ENCODE measurements at places on chromosomes 4 and X.
A peak's percentile ranks its signal among the peaks of the same experiment; 100 is the strongest.

- DNase-seq = peak; percentile 13
Measured at GRCh38 chrX:4547213-4547836, 833.9 kb upstream of the PRKX start.

DNA sequence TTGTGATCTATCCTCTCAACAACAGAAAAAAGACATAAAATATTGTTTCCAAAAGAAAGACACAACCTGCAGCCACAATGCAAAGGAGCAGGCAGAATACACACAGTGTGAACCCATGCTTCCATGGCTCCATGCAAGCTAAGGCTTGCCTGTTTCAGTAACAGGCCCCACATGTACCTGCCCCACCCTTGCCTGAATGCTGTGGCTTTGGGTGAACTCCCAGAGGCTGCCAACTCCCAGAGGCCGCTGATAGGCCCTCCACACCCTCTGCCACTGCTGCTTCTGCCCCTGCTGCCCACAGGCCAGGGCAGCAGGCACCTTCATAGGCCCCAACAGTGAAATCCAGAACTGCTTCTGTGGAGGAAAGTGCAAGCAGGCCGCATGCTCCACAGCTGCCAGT lies 313.9 kb downstream of the CHIC1 start:
- DNase-seq = no peak

DNA sequence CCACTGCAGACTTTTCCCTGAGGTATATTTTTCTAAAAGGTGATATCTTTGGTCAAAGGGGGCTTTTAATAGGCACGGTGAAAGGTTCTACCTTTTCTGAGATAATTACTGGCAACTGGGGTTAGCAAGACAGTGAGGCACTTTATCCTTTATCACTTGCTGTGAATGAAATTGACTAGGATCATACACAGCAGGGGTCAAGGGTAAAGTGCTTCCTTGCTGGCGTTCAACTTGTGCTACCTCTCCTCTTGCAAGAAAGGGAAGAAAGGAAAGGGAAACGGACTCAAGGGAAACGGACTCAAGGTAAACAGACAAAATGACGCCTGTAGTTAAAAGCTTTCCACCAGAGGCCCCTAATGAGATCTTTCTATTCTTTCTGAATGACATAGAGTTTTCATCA lies 78.6 kb upstream of the RAPGEF2 start:
- DNase-seq = no peak

GRCh38 chrX:118360429-118361125 lies 14.7 kb downstream of the WDR44 start:
- DNase-seq = no peak

DNA sequence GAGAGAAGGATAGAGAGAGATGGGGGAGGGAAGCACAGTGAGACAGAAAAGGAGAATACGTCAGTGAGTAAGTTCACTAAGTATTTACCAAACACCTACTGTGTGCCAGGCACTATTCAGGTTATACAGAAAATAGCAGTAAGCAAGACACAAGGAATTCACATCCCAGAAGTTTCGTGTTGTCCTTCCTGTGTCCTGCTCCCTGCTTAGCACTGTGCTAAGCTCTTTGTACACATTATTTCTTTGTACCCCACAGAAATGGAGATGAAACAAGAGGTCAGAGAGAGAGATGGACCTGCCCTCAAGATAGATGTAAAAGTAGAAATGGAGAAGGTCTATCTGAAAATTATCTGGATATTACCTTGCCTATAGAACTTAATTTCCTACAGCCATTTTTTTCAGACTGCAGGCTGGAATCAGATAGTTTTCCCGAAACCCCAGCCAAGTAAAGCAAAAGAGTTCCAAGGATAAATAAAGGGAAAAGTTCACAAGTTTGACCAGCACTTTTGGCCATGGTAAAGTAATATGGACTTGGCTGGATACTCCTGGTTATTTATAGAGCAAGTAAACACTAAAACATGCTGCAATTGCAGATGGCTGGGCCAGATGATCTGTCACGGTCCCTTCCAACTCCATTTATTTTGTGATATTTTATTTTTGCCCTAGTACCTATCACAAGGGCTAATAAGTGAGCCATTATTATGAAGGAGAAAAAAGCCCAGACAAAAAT lies 353.7 kb upstream of the SLC7A11 start:
- DNase-seq = no peak

GRCh38 chr4:38620527-38621027 lies 43.4 kb upstream of the KLF3 start:
- no peak for DNase-seq

- no peak for DNase-seq
Measured at GRCh38 chr4:100060765-100061416, 110.8 kb upstream of the H2AZ1 start.

- DNase-seq = no peak
Measured at GRCh38 chr4:119238068-119238722, 25.7 kb downstream of the USP53 start.

- no peak for DNase-seq
Measured at GRCh38 chr4:73438582-73439215, 2.7 kb downstream of the AFP start.

DNA sequence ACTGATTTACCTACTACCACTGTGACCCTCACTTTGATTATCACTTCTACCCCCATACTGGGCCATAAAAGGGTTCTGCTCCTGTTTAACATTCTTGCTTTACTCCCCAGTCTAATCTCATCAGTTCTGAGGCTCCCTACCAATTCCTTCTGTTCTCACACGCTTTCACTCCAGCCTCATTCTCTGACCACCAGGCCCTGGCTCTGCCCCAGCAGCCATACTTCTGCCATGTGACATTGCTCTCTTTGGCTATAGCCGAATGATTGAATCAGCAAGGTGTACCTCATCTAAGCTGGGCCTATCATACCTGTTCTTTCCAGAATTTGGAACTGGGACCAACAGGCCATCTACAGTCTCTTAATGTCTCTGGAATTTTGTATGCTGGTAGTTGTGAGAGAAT lies 14.4 kb upstream of the ELF2 start:
- no peak for DNase-seq

DNA sequence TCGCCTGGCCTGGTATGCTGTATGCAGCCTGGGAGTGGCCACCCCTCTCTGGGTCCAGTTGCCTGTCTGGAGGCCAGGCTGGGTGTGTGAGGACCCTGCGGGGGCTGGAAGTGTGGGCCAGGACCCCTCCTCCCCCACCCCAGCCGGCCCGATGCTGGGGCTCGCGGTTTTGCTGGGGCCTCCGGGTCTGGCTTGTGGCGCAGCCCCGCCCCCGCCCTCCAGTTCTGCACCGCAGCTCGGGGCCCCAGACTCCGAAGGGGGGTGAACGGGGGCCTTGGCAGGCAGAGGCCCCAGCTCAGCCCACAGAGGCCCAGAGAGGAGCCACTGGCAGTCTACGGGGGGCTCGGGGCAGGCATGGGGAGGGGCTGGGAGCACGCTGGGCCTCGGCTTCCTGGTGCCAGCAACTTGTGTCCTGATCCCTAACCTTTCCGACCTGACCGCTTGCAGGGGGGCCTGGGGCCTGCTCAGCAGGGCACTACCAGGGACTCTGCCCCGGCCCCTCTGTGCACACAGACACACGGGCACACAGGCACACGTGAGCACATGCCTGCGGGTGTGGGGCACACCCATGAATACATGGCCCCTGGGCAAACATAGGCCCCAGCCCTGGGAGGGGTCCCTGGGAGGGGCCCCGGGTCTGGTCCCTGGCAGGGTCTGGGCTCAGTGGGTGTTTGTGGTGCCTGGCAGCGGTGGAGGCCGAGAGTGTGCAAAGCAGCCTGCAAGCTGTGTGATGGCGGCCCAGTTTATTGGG lies 21.4 kb upstream of the FGFR3 start:
- no peak for DNase-seq

DNA sequence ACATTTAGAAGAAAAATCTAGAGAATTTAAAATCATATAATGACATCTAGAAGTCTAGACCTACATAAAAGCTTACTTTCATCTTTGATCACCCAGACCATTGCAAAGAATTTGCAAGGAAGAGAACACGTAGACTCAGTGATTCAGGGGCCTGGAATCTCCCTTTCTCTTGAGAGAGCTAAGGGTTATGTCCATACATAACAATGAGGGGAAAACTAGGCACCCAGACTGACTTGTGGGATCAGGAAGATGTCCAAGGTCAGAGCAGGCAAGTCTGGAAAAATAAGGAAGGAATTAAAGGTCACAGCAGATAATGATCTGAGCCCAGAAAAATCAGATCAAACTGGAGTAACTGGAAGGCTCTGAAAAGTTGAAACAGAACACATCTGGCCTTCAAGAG lies 198.4 kb upstream of the SFRP2 start:
- DNase-seq = no peak

- DNase-seq = no peak
Measured at GRCh38 chr4:7051905-7052304, 8.7 kb downstream of the TADA2B start.

DNA sequence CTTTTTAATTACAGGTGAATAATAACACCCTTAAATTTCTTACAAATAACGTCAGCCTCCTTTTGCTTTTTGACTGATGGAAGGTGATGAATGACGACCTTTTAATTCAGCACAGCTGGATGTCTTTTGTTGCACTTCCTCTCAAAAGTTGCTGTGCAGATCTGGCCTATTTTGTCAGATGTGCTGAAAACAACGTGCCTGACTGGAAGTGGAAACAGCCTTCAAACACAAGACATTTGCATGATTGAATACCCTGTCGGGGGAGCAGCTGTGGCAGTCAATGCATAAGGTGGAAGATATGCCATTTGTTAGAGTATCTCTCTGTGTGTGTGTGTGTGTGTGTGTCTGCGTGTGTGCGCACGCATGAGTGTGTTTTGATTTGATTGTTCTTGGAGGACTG lies 579.7 kb downstream of the SPRY1 start:
- DNase-seq = no peak

DNA sequence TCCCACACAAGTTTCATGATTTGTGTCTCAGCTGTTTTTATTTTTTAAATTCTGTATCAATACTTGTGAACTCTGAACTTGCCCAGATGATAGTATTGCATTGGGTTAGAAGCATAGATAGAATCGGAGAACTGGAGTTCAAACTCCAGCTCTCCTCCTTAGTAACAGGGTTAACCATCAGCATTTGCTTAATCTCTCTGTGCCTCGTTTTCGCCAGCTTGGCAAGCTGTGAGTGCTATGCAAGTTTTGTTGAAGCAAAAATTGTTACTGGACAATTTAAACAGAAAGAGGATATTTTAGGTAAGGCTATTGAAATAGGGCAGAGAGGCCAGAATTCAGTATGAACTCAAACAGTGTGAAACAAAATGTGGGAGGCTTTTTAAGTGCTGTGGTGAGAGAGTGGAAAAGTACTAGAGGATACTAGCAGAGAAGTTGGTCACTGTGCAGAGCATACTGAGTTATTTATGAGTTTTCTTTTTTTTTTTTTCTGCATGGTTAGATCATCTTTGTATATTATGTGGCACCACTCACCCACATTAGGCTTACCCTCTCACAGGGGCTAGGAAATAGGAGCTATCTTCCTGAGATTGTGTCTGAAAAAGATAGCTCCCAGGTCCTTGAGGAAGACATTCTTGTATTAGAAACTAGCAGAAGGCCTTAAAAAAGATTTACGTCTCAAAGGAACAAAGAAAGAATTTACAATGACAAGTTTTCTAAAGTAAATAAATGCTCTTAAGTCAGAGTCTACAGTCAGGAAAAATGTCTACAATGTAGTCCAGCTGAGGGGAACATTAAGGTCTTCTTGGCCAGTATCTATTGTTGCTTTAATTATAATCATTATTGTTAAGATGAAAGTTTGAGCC lies 1126.6 kb downstream of the FAT4 start:
- DNase-seq = no peak

GRCh38 chr4:139227729-139228404 lies 50.8 kb upstream of the ELF2 start:
- DNase-seq = no peak

GRCh38 chr4:48979914-48980579 lies 6.0 kb upstream of the CWH43 start:
- no peak for DNase-seq

- DNase-seq = no peak
Measured at GRCh38 chrX:79266702-79267101, 100.4 kb downstream of the ITM2A start.

GRCh38 chr4:87838890-87839591 lies 6.3 kb downstream of the MEPE start:
- no peak for DNase-seq

DNA sequence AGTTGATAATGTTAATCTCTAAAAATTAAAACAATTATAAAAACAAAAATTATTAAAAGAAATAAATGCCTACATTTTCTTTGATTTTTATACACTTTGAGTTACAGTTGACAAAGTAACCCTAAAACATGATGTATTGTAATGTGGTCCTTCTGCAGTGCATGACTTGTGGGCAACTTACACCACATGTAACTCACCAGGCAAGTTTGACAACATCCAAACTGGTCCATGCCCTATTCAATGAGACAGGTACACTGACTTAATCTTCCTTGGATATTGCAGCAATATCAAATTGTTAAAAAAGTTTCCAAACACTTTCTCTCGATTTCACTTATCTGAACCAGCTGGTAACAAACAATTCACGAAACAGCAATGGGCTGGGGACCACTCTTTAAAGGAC lies 81.5 kb downstream of the FTHL17 start:
- no peak for DNase-seq

- DNase-seq = no peak
Measured at GRCh38 chr4:85257817-85258370, 217.1 kb upstream of the ARHGAP24 start.

GRCh38 chrX:82816562-82816961 lies 691.5 kb upstream of the POU3F4 start:
- DNase-seq = no peak

GRCh38 chr4:900073-900472 lies 32.0 kb downstream of the GAK start:
- no peak for DNase-seq

GRCh38 chr4:99876946-99877345 lies 17.3 kb downstream of the LAMTOR3 start:
- no peak for DNase-seq

DNA sequence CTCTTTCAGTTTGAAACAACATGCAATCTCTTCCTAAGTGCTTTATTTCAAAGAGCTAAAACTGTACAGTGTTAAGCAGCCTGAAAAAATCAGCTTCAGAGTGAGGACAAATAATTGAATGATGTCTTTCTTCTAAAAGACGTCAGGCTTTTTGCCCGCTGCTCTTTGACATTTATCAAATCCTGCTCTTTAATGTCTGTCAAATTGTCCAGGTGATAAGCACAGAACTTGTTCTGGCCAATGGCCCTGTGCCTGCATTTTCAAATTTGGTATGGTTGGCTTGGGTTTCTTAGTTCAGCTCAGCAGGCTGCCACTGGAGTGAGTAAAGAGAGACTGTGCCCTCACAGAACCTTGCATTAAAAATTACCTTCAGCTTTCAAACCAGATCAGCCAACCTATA lies 712.9 kb upstream of the LCORL start:
- no peak for DNase-seq

GRCh38 chr4:33883111-33883510 lies 2361.2 kb downstream of the ARAP2 start:
- no peak for DNase-seq
